ENCODE measurements at places on chromosomes 2 and 18.

GRCh38 chr2:72116081-72116533, 31.6 kb downstream of the CYP26B1 start:
- DNase-seq = no peak

GRCh38 chr2:10610213-10610910, 79.4 kb downstream of the NOL10 start:
- no peak for DNase-seq

DNA sequence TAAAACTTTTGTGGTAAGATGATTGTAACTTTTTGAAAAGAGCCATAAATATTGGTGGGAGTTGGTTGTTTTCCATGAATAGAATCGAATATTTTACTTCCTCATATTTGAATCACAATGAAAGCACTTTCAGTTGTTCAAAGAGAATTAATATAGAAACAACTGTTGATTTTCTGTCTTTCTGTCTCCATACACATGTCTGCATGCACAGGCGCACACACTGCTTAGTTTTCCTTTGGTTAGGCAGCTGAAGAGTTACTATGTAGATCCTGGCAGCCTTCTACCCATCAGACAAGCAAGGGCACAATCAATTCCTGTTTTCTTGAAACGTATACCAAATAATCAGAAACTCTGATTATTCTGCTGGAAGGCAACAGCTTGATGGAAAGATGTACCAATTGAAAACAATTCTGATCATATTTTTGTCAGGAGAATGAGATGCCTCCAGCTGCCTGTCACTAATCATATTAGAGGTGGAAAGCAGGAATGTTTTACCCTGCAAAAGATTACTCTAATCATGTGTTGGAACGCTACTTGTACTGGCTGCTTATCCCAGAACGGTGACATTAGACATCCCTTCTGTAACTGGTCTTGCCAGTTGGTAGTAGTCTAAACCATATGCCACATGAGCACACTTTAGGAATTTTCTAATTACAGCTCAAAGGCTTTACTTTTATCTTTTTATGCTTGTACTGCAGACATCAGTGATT, 24.0 kb downstream of the SPATS2L start:
- DNase-seq = no peak

- DNase-seq = no peak
These were observed 247.7 kb downstream of the TPGS2 start for GRCh38 chr18:36580874-36581750.

DNA sequence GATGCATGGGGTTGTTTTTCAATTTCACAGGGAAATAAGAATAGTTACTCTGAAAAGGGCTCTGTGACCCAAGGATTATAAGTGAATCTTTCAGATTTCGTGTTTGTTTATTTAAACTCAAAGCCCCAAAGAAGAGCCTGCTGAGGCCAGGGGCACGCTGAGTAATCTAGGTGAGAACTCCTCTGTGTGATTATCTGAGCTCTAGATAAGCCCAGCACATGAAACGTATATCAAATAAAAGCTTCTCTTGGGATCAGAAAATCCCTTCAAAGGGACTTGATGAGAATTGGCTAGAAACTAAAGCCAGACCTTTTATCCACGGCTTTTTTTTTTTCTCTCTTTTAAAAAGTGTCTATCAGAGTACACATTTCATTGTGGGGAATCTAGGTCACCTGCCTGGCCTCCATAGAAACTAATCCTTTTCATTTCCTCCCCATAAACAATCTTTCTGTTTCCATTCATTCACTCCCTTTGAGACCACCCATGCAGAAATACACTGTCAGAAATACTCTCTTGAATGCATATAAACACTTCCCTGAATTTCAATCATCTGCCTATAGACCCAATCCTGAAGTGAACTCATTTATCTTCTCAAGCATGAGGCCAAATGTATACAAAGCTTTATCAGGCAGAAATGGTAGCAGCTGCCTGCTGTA, 137.4 kb downstream of the RIT2 start:
- no peak for DNase-seq

DNA sequence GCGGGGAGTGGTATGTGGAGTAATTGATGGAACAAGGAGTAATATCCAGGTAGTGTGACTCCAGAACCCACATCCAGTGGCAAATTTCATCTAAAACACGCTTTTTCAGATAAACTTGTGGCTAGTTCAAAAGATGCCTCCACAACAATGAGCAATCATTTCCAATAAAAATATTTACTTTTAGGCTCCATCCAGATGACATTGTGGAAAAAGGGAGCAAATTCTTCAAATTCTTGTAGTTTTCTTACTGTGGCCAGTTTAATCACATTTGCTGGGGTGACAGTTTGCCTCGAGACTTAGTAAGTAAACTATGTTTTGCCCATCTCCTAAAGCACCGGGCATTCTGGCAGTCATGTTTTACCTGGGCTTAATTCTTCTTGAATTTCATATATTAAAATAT, 243.6 kb downstream of the IRS1 start:
- no peak for DNase-seq

DNA sequence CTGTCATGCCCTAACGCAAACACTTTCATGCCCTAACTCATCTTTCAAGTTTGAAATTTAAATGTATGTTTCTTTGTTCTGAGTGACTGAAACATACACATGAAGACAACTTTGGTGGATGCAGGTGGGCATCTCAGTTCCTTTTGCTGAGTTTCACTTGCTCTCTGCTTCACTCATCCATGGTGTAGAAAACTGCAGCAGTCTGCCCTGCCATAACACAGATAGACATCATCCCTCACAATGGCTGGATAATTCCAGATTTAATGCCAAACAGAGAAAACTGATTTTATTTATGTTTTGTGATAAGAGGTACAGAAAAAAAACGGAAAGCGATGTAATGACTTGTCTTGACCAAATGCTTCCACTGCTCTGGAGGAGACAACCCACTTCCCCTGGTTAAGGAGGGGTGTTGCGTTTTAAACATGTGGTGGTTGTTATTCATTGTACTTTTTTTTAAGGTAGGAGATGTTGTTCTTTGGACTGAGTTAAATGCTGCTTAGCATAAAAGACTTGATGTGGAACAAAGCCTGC, 70.4 kb downstream of the RHBDD1 start:
- DNase-seq = no peak

DNA sequence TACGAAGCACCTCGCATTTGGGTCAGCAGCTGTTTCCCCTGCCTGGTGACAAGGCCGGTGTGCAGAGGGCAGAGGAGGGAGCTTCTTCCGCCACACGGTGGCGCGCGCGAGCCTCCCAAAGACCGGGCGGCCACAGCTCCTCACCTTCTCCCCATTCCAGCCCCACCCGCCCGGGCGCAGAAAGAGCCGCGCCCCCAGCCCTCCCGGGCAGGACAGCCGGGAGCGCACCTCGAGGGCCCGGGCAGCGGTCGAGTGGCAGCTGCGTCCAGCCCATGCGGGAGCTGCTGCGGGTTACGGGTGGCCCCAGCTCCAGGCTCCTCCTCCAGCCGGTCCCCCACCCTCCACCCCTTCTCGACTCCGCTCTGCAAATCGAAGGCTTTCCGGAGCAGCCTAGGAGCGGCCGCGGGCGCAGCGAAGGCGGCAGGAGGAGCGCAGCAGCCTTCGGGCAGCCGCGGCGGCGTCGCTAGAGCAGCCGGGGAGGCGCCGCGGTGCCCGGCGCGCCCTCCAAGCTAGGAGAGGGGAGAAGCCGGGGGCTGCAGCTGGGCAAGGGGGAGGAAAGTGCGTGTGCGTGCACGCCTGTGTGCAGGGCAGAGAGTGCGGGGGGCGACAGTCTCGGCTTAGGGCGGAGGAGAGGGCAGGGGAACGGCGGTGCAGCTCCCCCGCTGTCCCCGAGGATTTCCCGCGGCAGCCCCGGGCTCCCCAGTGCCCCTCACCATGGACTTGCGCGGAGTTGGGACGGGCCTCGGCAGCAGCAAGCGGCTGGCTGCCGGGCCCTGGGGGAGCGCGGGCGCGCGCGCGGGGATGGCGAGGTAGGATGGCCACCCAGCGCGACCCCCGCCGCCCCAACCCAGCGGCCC, at the start of gene CCDC85A:
CCDC85A (plus strand) TSS at position 348 of the 857 bp plus-strand sequence. CDS start 635 bp downstream, outside the sequence.
- peak; percentile 14 for DNase-seq

DNA sequence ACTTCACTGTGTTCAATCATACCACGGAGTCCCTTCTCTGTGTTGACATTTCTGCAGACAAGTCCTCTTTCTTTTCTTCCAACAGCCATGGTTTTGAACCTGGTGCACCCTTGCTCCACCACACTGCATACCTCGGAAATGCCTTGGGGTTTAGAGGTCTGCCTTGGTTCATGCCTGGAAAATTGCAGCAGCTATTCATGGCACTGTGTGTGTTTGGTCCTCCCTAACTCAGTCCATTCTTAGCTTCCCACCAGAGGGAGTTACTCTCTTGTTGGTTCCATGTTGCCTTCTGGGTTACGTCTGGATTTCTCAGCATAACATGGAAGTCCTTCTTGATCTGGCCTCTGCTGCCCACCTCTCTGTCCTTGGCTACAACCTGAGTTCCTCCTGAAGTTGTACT, 206.0 kb downstream of the FHOD3 start:
- DNase-seq = no peak

Data from T follicular helper cell (primary cell).